ENCODE measurements at places on chromosomes 1 and 21. TPM values are rescaled to one million over a fixed set of nuclear protein-coding genes. Genes with fewer than 3 reads are reported as not detected.

Gene SLC16A4
- 5.8 TPM for total RNA-seq

Gene ELF3
- 0.31 TPM for total RNA-seq

Gene VPS72
- total RNA-seq = 75.3 TPM

Gene TRAF5
- 13.9 TPM for total RNA-seq

Gene MX2
- 0.62 TPM for total RNA-seq

Gene KCNK1
- total RNA-seq = 5.3 TPM

Gene WLS
- total RNA-seq = 29.2 TPM

Gene SPATA45
- total RNA-seq = not detected

Gene NMNAT2
- 41.5 TPM for total RNA-seq

Gene OR10K1
- not detected for total RNA-seq

Gene RNU1-4
- under 0.01 TPM for total RNA-seq

Gene AXDND1
- total RNA-seq = 0.78 TPM
